HuH-7 (cell line): ENCODE measurements at places on chromosomes 6 and 20.

GRCh38 chr20:23668477-23668951, 20.3 kb downstream of the CST4 start:
- peak; percentile 79 for DNase-seq

DNA sequence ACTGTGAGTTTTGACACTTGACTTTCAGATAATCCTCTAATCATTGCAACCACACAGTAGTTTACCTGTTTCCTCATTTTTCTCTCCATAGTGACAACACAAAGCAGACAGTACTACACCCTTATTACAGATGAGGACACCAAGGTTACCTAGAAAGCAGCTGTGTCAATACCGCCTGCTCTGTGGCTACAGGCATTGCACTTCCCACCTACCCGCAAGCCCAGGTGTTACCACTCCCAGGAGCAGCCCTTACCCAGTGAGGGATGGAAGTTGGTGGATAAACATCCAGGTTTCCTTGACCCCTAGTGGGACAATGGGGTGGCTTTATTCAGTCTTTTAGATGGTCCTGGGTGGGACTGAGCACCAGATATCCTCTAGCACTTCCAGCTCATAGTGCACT, 503.6 kb downstream of the PTPRT start:
- DNase-seq = no peak

DNA sequence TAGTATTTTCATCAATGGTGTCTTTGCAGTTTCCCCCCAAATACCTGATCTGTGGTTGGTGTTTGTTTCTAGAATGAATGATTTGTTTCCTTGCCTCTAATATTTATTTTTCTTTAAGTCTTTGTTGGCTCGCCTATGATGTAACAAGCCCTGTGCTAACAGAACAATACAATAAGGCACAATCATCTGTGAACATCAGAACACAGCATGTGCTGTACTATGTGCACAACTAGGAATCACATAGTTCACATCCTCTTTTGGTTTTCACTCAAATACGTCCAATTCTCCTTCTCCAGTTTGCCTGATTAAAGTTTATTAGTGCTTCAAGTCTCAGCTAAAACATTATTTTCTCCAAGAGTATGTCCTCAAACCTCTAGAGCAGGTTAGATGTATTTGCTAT, 613.1 kb downstream of the EPHA7 start:
- no peak for DNase-seq

GRCh38 chr6:158457616-158458278, 102.1 kb upstream of the TMEM181 start:
- no peak for DNase-seq

- no peak for DNase-seq
These were observed 35.6 kb downstream of the RFPL4B start for GRCh38 chr6:112382778-112383177.

- no peak for DNase-seq
These were observed 38.2 kb downstream of the FAM184A start for GRCh38 chr6:119040229-119040628.

DNA sequence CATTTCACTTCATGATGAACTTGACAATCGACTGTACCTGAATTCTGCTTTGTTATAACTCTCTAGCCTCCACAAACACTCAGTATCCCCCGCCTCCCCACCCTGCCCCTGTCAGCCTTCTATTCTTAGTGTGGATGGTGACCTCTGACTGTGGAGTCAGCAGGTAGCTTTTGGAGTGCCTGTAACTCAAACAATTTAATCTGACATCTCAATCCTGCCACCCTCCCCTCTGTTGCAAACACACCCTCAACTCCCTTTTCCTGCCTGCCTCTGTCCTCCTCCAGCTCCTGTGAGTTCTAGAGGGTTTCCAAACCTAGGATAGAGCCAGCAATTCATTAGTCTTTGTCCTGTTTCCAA, 20.3 kb downstream of the DAAM2 start:
- DNase-seq = no peak

GRCh38 chr6:92700411-92700810, 718.9 kb downstream of the EPHA7 start:
- DNase-seq = no peak

DNA sequence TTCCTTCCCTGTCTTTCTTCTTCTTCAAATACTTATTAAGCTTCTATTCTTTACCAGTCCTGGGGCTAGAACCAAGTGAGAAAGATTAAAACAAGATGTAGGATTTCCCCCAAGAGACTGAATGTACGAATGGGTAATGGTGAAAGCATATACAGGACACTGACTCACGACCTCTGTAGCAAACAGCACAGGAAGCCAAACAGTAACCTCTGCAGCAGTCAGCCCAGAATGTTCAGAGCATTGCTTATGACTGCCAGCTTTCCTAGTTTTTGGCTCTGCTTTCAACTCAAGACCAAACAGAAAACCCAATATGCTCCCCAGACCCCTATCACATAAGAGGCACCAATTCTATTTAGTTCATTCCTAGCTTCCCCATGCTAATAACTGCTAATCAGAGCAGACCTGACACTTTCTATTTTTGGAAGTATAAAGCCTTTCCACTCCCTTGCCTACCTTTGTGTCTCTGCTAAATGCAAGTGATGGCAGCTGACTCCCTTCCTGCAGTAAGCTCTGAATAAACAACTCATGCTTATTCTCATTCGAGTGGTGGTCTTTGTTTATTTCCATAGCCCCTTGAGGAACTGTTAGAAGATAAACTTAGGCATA, 690.6 kb downstream of the EPM2A start:
- DNase-seq = no peak
